ENCODE measurements at places on chromosomes 4 and X.

DNA sequence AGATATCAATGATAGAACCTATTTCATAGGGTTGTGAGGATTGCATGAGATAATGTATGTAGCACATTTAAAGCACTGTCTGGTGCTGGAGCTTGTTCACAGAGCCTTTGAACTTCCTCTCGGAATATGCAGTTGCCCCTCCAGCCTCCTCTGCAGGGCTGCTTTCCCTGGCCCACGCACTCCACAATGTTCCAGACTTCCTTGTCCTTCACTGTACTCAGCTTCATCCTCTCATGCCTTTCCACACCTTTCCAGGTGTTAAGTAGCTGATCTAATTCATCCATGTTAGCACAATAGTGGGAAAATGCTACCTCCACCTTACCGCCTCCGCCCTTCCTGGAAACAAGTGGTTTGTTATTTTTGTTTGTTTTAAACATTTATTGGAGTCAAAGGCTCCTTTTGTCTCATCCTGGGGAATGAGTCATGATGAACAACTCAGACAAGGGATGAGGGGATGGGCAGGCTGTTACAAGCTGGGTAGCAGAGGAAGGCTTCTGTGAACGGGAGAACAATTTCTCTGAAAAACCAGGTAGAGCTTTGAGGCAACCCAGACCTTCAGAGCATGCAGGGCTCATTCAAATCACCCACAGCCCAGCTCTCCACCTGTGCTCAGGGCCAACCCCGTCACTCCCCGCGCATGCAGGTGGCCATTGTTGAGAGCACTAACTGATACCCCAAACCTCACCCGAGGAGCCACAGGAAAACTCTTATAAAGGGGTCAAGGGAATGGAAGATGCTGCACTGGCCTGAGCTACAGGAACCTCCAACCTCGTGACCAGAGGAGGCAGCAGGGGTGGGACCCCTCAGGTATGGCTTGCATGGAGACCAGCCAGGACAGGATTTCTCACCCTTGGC is 84.9 kb upstream of the TBL1X start:
- DNase-seq = no peak

GRCh38 chrX:54920610-54921426 is at the start of gene TRO:
TRO (plus strand) TSS chrX:54920824; CDS start chrX:54922247, 1,423 bp downstream.
- peak; percentile 17 for DNase-seq

DNA sequence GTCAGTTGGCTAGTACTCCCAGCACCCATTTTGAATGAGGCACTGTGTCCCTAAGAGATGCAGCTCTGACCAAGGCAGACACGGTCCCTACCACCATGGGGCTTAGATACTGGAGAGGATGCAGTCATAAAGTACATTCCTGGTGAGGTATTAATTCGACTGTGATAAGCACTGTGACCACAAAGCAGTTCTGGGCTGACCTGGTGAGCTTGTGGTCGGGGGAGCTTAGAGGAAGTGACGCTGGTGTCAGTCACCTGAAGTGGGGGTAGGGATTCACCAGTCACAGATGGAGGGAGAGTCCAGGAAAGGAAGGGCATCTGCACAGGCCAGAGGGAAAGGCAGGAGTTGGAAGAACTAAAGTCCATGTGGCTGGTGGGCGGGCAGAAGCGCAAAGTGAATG is 15.8 kb upstream of the CLTRN start:
- no peak for DNase-seq

DNA sequence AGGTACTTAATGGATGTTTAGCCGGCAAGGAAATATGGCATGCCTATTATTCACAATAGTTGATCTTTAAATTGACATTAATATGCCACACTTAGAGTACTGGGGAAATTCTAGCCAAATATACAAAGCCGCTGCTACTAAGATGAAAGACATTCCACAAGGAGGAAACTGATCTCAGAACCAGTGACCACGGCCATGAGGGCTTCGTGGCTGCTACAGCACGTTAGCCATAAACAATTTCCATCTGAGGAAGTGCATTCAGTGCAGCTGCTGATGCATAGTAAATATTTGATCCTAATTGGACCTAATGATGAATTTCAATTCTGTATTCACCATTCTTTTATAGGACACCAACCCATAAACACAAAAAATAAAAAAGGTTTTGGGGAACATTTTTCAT is 59.1 kb downstream of the SORBS2 start:
- DNase-seq = no peak

- peak; percentile 88 for DNase-seq
These were observed 1.5 kb downstream of the GRID2 start for GRCh38 chr4:92305148-92305877.

DNA sequence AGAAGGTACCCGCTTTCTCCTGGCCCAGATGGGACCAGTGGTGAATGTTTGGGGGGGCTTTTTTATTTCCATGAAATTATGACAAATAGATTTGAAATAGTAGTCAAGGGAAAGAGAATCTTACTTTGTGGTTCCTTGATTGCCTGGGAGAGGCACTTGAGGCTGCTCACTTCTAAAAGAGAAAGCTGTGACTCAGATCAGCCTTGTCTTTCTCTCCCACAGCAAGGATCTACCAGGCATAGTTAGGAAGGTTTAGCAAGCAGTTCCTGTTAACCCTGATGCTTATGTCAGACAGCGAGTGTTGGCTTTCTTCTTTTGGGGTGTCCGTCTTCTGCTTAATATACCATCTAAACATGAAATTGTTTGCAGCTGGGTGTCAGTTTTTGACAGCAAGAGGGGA is 114.5 kb downstream of the TSPAN7 start:
- no peak for DNase-seq

DNA sequence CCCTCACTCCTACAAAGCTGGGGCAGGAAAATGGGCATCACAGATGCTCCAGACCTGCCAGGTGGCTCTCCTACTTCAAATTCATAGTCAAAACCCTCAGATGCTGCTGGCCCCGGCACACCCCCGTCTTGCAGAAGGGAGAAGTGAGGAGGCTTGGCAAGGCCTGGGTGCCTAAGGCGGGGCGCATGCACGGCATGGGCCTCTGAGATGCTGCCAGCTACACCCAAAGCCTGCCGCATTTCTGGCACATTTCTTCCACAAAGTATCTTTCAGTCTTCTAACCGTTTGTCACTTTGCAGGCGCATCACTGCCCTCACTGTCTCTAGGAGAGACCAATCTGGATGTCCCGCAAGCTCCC is 19.6 kb downstream of the WDR1 start:
- no peak for DNase-seq

GRCh38 chr4:20378181-20378580 is 126.5 kb downstream of the SLIT2 start:
- no peak for DNase-seq

GRCh38 chr4:74896595-74896994 is 36.3 kb upstream of the PARM1 start:
- DNase-seq = no peak

DNA sequence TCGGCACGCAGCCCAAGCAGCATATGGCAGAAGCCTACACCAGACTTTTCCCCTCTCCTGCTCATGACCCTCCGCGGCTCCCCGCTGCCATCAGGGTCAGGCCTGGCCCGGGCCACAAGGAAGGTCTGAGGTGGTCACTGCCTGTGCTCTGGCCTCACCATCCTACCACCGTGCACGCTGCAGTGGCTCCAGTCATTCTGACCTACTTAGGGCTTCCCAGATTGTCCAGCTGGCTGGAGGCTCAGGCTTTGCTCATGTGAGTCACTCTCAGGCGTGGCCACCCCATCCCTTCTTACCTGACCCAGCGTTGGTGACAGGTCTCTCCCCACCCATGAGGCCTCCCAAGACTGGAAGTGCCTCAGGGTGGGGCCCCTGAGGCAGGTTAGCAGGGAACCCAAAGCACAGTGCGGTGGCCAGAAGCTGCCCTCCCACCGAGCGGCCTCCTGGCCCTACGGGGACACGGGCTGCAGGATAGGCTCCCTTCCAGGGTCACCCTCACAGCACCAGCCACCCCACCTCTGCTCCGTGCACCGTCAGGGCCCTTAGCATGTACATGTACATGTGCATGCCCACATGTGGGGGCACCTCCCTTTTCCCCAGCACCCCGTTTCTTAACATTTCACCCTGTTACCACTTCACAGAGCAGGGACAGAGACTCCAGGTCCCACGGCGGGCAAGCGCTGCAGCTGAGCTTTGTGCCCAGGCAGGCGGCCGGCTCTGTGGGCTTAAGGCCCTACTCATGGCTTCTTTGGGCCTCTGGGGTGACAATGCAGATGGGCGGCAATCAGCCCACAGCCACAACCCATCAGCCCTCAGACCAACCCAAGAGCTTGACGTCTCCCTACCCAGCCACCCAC is 2.2 kb downstream of the TREX2 start:
- DNase-seq = peak; percentile 66

- DNase-seq = no peak
These were observed 4.1 kb downstream of the CBLL2 start for GRCh38 chrX:22276781-22277180.

Measured in cerebellum (tissue), 4 donors.